HuH-7 (cell line): ENCODE measurements at places on chromosomes 2 and 18.

DNA sequence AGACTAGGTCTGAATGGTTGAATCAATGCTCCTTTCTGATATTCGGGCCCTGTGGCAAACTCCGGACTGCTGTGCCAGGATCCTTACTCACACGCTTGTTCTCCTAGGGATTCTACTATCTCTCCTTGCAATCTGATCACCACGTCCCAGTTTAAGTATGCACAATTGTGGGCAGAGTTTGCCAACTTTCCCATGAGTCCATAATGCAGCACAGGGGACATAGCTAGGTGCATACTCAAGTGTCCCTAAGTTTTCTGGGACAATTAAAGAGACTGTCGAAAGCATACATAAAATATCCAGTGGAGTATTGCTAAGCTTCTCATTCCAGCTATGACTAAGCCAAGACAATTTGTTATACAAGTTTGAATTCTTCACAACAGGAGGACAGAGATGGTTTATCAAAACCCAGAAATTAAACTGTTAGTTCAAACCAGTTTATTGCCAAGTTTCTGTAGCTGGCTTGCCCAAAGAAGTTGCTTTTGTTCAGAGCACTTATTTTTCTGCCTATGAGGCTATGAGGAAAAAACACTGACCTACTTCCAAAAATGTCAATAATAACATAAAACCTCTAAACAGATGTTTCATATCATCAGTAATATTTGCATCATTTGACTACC lies 136.1 kb downstream of the EXOC6B start:
- no peak for DNase-seq

DNA sequence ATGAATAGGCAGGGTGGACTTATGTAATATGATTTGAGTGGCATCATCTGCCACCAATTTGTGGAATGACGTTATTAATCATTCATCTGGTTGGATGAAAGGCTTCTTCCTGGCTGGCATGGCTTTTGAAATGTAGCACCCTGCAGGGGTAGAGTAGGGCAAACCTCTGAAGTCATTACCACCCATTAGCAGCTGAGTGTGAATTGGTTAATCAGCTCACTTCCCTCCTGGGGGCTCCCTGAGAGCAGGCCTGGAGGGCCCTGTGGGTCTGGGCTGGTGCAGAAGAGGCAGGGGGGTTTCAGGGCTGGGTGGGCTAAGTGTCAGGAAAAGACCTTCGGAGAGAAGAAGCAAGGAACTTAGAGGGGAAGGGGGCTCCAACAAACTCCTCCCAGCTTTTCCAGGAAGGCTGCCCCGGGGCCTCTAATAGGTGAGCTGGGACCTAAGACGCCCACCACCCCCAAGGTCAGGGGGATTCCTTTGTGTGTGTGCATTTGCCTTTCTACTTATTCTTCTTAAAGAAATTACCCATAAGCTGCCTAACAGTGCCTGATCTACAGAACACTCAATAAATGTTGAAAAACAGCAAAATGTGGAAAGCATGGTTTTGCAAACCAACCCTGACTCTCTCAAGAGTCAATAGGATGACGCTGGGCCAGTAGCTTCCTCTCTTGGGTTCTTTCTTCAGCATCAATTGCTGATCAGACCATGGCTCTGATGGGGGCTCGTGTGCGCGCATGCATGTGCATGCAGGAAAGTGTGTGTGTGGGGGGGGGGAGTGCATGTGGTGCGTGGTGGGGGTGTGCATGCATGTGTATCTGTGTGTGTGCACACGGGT lies 49.7 kb upstream of the ZNF516 start:
- no peak for DNase-seq

- no peak for DNase-seq
Measured at GRCh38 chr18:58161659-58162058, 117.6 kb downstream of the NEDD4L start.

- DNase-seq, result no peak
Measured at GRCh38 chr2:41431756-41432155, 616.1 kb upstream of the PKDCC start.
